ENCODE measurements at places on chromosomes 5 and 9. TPM values are rescaled to one million over a fixed set of nuclear protein-coding genes. Genes with fewer than 3 reads are reported as not detected.

- DNase-seq = no peak
Measured at GRCh38 chr5:37938861-37939260, 99.0 kb upstream of the GDNF start.

- DNase-seq = no peak
Measured at GRCh38 chr9:91301161-91301560, 60.6 kb downstream of the AUH start.

DNA sequence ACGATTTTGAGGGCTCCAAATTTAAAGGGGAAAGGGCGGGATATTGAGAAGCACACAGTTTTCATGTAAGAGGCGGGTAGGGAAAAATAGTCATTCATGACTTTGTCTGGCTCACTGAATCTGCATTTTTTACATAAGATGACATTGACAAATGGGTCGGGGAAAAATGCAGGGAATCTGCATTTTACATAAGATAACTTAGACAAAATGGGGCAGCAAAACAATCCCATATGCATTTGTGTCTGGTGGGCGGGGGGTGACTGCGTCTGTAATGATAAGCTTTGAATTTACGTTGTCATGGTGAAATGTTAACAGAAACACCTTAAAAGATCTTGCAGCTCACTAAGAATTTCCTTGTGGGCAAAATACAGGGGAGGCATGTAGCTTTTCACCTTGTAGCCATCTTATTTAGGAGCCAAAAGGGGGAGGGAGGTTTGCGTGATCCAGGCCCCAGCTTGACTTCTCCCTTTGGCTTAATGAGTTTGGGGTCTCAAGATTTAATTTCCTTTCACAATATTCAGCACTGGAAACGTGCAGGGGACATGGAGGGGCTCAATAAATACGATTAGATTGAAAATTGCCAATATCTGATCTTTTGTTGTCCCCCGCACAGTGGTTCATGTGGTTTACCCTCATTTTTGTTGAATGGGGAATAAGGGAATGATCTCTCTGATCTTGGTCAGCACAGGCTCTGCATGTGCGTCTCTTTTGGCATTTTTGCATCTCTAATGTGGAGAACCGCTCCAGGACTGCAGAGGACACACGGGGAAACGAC is 41.1 kb upstream of the GADD45G start:
- DNase-seq = no peak

GRCh38 chr5:14131855-14132503 is 11.2 kb upstream of the TRIO start:
- DNase-seq = no peak

GRCh38 chr5:179226696-179227095 is 118.6 kb downstream of the ADAMTS2 start:
- no peak for DNase-seq

DNA sequence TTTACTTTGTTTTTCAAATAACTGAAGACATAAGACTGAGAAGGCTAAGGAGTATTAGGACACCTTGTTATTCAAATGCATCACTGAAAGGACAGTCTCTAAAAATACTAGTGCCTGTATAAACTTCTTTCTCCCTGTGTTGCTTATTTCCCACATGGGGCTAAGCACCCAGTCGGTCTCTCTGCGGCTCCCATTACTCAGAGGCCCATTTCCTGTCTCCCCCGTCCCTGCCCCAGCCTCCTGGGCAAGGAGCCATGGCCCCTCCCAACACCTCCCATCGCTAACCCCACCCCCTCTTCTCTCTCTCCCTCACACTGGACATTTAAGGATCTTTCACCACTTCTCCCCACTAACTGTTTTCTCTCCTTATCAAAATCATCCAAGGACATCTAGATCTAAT is 81.9 kb downstream of the EBF1 start:
- no peak for DNase-seq

DNA sequence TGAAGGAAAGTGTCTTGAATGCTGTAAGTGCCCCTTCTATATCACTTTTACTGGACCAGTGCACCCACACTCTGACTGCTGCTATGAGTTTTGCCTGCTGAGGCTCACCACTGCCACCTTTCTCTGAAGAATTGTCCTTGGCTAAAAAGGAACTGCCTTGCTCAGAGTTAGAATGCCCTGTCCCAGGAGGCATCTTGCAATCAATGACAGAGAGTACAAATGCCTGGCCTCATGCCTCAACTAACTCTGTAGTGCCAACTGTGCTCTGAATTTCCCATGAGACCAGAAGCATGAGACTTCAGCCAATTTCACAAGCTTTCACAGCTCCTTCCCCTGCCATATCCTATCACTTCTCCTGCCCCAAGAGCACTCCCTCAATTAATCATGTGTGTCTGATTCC is 569.7 kb downstream of the ZNF608 start:
- DNase-seq = no peak

- no peak for DNase-seq
Measured at GRCh38 chr9:90007516-90008440, 403.0 kb downstream of the GADD45G start.

DNA sequence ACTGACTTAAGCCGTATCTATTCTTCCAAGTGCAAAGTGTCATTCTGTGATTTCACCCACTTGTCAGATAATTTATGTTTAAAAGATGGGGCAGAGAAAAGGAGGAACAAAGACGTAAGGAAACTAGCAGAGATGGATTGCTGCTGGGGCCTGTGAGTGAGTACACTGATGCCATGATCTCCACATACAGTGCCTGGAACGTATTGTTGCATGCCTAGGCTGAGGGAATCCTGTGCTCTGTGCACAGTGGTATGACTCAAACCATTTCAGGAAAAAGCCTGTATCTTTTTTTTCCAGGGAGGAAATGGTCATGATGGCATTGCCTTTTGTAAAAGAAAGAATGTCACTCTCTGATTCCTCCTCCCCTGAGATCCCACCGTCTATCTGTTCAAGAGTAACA is 359.5 kb upstream of the ADAMTS16 start:
- DNase-seq = no peak

The IL5 gene
- not detected for total RNA-seq

The HK3 gene
- 1.2 TPM for total RNA-seq

The SLIT3 gene
- not detected for total RNA-seq

Measured in CD4-positive, alpha-beta T cell (primary cell).